Activated CD4-positive, alpha-beta T cell treated with anti-CD3 and anti-CD28 coated beads, Interleukin-2, amount 50 U/mL, for 48 hours (primary cell): ENCODE measurements at places on chromosomes 1 and 21.
A peak's percentile ranks its signal among the peaks of the same experiment; 100 is the strongest.

DNA sequence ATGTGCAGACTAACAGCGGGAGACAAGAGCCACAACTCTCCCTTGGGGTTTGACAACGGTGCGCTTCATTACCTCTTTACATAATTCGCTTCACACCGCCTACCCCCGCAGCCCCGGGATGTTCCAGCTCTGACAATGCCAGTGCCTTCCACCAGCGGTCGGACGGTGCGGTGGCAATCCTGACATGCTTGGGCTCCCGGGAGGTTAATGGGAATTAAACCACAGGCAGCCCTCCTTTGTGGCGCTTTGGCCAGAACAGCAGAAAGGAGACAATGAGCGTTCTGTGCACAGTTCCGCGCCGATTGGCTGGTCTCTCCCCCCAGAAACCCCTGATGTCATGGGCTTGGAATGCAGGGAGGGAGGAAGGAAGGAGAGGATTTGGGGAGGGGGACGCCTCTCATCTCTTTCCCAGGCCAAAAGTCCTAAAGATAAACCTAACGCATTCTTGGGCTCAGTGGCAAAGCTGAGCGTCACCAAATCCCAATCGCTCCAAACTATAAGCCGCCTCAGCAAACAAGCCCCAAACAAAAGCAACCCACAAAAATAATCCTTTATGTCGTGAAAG, 1.3 kb downstream of the CNN3 start:
- DNase-seq = peak; percentile 5

- no peak for DNase-seq
Measured at GRCh38 chr1:167488786-167489185, 29.5 kb downstream of the CD247 start.

DNA sequence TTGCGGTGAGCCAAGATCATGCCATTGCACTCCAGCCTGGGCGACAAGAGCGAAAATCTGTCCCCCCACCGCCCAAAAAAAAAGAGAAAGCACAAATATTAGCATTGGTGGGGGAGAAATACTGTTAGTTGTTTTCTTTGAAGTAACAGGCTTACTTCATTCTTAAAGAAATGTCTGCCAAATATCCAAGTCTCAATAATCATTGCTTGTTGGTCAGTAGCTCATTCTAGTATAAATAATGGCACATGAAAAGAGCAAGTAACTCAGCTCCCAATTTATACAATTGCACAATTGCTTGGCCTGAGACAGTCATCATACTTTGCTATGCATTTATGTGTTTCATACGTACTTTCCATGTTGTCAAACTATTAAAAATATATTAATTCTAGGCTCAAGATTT, 499.2 kb upstream of the PLXNA2 start:
- DNase-seq = no peak

DNA sequence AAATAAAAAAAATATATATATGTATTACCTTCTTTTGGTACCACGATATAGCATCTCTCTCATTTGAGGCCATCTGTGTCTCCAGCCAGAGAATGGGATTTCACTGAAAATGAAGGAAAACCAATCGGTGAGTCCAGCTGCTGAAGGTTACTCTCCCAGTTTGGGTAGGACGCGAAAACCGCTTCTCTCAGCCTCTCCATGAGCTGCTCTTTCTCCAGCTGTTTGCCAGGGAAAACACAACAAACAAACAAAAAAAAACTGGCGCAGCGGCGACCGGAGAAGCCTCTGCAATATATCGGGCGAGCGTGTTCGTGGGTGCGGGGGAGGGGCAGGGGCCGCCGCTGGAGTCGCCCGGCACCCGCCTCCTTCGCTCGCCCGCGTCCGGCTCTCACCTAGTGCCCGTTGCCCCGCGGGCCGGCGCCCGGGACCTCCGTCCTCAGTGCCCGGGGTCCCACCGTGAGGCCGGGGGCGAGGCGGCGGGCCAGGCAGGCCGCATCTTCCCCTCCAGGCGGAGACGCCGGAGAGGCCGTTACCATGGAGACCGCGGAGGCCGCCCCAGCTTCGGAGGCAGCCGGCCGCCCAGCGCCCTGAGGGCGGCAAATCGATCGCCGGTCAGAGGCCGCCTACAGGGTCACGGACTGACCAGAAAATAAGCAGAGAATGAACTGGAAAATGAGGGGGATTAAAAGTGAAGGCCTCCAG, 504 bp downstream of the PHTF1 start:
- DNase-seq = peak; percentile 61

DNA sequence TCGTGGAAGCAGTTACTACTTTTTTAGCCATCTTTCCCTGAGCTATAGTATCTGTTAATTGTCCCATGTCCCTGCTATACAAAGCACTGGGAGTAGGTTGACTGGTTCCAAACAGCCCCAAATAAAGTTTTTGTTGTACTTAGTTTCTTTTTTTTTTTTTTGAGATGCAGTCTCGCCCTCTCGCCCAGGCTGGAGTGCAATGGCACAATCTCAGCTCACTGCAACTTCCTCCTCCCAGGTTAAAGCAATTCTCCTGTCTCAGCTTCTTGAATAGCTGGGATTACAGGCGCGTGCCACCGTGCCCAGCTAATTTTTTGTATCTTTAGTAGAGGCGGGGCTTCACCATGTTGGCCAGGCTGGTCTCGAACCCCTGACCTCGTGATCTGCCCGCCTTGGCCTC, 3.3 kb downstream of the NCSTN start:
- DNase-seq = no peak

DNA sequence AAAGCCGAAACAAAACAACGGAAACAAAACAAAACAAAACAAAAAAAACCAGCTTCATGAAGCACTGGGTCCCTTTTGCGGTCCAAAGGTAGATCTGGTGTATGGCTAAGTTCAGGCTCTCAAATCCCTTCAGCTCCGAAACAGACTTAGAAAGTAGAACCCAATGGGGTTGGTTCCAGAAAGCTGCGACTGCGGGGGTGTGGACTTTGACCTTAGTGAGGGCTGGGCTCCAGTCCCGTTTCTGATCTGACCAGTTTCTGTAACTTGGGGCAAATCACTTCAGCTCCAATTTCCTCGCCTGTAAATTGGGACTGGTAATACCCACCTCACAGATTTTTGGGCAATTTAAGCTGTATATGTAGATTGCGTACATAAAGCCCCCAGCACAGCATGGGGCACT, 105.2 kb downstream of the ZSCAN20 start:
- DNase-seq = no peak

DNA sequence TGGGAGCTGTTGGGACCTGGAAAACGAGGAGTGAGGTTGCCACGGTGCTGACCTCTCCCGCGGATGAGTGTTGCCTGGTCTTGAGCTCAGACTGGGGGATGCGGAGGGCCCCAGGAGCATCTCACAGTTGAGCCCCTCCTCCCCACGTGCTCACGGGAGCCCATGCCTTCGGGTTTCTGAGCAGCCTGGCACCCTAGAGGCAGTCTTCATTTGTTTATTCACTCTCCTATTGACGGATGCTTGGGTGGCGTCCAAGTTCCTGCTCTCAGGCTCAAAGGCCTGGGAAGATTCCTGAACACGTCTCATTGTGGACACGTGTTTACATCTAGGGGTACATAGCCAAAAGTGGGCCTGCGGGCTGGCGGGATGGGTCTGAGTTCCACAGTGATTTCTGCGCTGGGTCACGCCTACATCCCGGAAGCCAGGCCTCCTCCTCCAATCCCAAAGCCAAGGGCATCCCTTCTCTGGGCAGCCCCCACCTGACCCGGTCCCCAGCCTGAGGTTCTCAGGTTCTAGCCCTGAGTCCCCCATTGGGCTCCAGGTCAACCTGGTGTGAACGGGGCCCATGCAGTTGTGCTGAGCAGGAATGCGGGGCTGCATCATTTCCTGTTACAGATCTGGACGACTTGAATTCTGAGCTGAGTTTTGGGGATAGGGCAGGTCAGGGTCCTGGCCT, 14.7 kb downstream of the WNT3A start:
- DNase-seq = no peak

DNA sequence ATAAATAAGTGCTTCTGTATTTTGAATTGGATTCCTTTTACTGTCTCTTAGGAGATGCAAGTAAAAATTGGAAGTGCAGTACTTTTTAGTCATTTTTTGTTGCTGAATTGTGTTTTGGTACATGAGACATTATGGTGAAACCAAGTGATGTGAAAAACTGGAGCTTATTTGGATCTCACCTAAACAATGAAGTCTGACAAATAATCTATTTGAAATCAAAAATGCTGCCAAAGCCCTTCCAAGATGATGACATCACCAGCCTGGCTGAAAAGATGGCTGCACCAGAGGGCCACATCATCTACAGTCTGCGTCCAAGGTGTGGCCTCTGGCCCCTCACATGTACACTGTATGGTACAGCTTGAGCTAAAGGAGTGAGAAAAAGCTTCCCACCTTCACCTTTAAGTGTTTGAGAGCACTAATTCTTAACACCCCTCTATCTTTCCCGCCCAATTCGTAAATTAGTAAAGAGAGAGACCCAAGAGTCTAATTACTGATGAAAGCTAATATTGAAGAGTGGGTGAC, 192.5 kb upstream of the ST6GALNAC5 start:
- DNase-seq = no peak

- DNase-seq = no peak
Measured at GRCh38 chr1:26132128-26132833, 20.7 kb downstream of the PDIK1L start.

DNA sequence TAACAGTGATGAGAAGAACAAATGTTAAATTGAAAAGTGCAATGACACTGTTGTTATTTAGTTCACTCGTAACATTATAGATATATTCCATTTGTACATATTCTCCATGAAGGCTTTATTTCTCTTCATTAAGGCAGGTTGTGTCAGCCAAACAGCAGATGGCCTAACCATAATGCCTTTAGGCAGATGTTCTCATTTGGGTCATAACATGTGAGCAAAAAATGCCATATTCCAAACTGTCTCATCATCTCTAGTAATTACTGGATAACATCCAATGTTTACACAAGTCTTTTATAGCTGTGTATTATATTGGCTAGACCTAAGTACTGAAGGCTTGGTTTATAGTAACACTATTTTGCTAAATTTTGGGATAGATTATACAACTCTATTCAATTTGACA, 87.2 kb upstream of the CHODL start:
- no peak for DNase-seq

DNA sequence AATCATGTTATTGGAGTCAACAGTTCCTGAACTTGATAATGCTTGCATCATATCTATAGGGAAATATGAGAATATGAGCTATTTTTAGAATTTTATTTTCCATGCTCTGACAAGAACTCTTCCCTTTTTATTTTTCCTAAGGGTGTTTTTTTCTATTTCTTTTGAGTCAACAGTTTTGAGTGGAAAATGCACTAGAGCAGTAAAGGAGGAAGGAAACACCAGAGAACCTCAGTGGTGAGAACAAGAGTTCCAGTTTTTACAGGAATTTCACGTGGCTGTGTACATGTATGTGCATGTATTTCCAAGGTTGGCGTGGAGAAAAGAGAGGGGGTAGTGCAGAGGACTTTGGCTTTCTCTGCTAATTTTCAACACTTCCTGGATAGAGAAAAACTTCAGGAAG, 63.6 kb upstream of the TNFSF18 start:
- no peak for DNase-seq

DNA sequence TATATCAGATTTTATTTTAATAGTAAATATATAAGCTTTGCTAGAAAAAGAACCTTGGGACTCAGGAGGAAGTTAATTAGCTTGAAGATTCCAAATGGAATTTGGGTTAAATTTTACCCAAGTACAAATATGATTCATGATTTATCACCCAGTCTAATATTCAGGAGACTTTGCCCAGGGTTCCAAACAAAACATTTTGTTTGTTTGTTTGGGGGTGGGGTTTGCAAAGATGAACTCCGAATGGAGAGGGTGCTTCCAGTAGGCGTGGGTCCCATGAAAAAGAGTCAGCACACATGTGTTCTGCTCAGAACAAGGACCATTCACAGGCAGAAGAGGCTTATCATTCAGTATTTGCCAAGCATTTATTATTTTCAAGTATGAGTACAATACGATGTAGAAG, 23.5 kb downstream of the KCNT2 start:
- no peak for DNase-seq

GRCh38 chr1:47645151-47645550, 207.3 kb downstream of the FOXD2 start:
- no peak for DNase-seq

DNA sequence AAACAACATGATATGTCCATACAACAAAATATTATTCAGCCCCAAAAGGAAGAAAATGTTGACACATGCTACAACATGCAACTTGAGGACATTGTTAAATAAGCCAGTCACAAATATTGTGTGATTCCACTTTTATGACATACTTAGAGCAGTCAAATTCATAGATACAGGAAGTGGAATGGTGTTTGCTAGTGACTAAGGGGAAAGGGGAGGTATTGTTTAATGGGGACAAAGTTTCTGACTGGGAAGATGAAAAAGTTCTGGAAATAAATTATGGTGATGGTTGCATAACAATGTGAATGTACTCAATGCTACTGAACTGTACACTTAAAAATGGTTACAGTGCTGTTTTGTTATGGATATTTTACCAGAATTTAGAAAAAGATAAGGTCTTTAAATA, 77.7 kb downstream of the RHOU start:
- no peak for DNase-seq

DNA sequence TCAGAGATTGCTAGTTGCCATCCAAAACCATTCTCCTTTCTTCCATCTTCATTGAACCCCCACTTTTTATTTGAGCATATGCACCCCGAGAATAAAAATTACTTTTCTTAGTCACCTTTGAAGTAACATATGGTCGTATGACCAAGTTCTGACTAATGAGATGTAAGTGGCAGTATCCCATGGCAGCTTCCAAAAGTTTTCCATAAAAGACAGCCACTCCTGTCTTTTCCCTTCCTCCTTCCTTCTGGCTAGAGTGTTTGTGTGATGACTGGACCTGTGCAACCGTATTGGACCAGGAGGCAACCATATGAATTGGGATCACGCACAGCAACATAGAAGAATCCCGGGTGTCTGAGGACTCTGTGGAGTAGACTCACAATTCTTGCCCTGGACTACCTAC, 41.1 kb upstream of the CCSAP start:
- no peak for DNase-seq

GRCh38 chr1:202568410-202568809, 141.8 kb downstream of the SYT2 start:
- no peak for DNase-seq

DNA sequence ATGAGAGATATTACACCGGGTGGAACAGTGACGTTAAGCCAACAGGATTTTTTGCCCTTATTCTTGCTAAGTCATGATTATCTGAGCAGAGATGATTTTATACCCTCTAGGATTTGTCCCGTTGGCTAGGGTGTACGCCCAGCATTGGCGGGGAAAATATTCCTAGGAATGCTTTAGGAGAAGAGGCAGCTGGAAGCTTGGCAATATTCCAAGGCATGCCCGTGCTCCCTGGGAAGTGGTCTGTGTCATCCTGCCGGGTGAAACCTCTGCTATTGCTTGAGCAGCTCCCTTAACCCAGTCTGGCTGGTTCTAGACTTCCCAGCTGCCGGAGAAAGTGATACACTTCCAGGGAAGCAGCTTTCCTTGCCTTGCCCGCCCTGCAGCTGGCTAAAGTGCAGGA, 16.2 kb downstream of the CHRNB2 start:
- no peak for DNase-seq
